ENCODE measurements at places on chromosomes 12 and 14.
A peak's percentile ranks its signal among the peaks of the same experiment; 100 is the strongest.

GRCh38 chr14:97655169-97655948 lies 858.2 kb downstream of the VRK1 start:
- DNase-seq: no peak

DNA sequence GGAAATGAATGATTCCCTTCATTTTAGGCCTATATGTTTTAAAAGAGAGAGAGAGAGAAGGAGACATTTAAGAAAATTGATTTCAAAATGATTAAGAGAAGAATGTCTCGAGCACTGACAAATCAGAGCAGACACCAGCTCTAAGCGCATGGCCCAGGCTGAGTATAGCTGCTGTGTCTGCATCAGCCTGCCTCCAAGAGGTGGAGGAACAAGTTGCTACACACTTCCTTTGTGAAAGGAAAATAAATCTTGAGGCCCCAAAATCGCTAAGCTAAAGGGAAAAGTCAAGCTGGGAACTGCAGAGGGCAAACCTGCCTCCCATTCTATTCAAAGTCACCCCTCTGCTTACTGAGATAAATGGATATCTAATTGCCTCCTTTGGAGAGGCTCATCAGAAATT lies 728.7 kb upstream of the TMEM132C start:
- no peak for DNase-seq

DNA sequence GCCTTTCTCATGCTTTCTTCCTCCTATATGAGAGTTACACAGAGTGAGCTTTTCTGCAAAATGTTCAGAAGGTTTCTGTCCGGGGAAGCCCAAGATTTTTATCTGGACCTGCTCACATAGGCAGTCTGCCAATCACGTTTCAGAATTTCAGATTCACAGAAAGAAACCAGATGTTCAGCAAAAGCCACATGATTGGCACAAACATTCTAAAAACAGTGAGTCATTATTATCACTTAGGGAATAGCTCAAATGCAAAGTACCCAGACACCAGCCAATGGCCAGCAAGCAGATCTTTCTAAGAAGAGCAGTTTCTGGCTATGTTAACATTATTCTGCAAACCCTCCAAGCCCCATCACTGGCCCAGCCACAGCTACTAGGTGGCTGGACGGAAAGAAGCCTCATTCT lies 1558.5 kb upstream of the TMEM132C start:
- DNase-seq: no peak

GRCh38 chr12:88645816-88646215 lies 65.5 kb upstream of the KITLG start:
- DNase-seq: no peak

DNA sequence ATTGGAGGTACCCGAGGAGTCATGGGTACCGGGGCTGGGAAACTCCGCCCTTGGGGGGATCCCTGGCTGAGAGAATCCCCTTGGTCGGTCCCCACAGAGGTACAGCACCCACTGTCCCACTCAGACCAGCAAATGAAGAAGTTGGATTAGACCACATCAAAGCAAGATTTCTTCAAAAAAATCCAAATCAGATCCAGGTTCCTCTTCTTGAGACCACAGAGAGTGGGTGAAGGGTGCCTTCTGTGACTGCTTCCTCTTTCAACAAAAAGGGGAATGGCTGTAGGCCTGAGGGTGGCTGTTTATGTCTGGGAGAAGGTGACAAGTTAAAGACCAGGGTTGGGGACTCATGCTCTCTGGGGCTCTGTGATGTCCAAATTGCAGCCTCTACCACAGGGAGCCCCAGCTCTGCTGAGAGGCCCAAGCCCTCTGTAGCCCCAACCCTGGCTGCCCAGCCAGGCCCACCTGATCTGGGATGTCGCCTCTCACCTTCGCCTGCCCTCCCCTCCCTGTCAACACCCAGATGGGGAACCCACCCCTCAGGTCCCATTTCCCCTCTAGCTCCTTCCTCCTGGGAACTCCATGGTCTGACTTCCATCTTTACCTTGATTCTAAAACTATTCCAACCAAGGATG lies 50.9 kb downstream of the ZFP36L1 start:
- no peak for DNase-seq

DNA sequence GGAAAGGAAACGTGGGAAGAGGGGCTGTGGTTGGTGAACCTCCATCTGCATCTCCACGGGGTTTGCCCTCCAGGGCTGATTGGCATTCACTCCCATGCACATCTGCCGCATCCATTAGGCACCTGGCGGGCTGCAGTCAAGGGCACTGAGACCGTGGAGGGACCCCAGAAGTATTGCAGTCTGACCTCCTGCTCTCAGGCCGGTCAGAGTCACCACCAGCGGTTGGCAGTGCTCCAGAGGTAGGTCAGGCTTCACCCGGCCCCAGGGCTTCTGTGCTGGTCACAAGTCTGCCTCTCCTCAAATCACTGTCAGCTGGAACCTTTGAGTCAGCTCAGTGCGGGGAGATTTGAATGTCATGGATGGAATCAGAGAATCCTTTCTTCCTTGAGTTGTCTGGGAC lies 132.3 kb downstream of the PAPOLA start:
- DNase-seq: no peak

DNA sequence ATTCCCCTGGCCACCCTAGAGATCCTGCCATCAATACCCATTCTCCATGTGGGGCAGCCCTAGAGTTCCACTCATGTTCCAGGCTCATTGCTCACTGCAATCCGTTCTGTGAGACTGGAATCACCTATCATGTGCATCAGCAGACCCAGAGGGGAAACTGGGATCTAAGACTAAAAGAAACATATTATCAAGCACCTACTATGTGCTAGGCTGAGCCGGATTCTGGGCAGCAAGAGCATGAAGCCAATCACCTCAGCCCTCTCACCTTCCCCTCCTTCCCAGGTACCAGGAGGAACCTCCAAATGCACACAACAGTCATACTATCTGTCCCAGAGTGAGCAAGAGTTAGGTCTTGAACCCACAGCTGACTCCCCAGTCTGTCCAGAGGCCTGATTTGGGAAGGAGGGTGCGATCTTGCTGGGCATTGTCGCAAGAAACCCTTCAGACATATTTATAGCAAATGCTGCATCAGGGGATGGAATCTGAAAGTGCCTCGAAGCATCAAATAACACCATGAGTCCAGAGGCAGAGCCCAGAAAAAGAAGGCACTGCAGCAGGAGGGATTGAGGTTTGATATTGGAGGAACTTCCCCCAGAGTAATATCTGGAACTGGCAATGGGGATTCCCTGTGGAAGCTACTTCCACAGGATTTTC lies 6.7 kb upstream of the CACNB3 start:
- no peak for DNase-seq

GRCh38 chr12:100573292-100574186 lies at the start of gene GAS2L3:
Gene GAS2L3 (plus strand): TSS chr12:100573684. CDS start chr12:100594905, 21,221 bp downstream.
- DNase-seq: peak; percentile 50

DNA sequence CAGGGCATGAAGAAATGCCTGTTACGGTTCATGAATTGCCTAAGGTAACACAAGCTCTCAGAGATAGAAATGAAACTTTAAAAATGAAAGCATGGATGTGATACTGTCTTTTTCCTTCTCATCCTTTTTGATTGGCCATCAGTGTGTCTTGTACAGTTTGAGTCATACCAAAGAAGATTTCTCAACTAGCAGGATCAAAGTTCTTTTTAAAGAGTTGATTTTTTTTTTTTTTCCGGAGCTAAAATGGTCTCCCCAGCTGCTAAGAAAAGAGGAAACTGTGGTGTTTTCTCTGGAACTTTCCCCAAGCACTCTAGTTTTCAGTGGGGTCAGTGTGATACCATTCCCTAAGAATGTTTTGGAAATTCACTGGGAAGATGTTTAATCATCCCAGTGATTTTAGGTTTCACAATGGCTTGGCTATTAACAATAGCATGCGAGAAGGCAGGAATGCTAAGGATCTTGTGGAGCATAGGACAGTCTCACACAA lies 105.0 kb downstream of the ETNK1 start:
- no peak for DNase-seq

GRCh38 chr12:124688356-124688992 lies 121.1 kb upstream of the NCOR2 start:
- no peak for DNase-seq
